ENCODE measurements at places on chromosomes 1 and 21.

DNA sequence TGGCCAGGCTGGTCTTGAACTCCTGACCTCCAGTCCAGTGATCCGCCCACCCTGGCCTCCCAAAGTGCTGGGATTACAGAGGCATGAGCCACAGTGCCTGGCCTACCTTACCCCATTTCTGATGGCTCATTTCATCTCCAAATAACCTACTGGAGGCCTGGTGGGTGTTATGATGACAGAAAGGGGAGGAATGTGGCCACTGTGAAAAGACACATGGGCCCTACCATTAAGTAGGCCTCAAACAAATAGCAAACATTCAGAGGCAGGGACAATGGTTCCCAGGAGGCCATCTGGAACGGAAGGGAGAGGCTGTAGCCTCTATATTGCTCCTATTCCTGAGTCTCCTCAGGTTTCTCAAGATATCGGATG is 932 bp upstream of the FCRLA start:
- DNase-seq = no peak

GRCh38 chr1:187051618-187052232 is 223.0 kb downstream of the PLA2G4A start:
- peak; percentile 54 for DNase-seq

DNA sequence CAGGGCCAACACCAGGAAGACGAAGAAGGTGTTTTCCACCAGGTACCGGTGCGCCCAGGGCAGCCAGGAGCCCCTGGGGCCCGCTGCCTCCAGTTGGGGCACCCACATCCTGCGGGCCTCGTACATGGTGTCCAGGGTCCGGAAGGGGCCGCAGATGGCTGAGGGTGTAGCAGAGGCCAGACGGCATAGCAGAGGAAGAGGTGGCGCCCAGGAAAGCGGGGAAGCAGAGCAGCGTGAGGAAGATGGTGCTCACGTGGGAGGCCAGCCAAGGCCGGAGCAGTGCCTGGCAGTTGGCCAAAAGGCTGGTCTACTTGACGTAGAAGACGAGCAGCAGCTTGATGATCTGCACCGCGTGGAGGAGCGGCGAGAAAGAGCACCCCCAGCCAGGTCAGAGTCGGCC is 40.4 kb downstream of the ZNF691 start:
- DNase-seq = no peak

GRCh38 chr1:156104065-156104810 is 10.3 kb upstream of the LMNA start:
- no peak for DNase-seq

DNA sequence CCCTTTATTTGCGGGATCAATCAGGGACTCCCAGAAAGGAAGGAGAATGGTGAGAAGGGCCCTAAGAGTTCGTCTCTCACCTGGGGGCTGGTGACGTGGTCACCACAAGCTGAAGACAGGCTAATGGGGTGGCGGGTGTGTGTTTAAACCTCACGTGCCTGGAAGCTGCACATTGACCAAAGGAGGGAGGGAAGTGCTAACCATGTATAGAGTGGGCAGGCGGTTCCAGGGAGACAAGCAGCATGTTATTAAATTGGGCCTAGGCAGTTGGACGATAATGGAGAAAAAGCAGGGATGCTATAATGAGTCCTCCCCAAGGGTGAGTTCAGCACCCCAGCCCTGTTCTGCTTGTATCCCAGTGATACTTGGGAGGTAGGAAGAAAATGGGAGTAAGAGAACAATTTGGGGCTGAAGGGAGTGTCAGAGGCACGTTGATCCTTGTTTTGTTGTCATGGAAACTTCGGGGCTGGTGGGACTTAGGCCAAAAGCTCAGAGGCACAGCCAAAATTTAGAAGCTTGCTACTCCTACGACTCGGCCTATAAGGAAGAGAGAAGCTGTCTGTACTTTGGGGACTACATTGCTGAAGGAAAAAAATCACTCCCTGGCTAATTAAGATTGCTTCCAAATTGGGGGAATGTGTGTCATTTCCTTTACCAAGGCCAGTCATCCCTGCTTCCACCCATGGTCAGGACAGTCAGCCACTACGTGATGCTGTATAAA is 33.2 kb upstream of the EPHA8 start:
- peak; percentile 42 for DNase-seq

All from neural progenitor cell (in vitro differentiated cells).